ENCODE measurements at places on chromosomes 7 and 10.

DNA sequence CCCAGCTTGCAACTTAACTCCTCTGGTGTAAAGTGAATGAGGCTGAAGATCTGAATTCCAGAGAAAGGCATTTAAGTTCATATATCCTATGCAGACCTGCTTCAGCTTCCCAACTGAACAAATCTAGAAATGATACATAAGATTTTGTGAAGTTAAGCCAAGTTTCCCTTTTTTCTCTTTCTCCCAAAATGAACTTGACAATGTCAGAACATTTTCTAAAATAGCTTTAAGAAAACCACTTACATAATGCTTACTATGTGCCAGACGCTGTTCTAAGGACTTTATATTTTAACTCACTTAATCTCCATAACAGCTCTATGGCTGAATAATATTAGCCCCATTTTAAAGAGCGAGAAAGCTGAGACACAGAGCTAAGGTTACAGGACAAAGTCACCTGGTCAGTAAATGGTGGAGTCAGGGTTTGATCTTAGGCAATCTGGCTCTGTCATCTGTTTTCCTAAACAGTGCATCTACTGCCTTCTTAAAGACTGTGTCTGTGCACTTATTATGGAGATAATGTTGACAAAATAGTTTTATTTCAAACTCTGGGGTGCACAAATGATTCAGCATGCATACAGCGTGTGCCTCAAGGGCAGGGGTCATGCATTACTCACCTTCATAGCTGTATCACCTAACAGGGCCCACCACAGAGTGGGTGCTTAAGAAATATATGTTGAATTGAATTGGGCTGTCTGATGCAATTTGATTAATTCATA is 66.8 kb downstream of the RHOBTB1 start:
- DNase-seq, result no peak

- no peak for DNase-seq
These were observed 868 bp downstream of the MYO1G start for GRCh38 chr7:44977959-44978335.

DNA sequence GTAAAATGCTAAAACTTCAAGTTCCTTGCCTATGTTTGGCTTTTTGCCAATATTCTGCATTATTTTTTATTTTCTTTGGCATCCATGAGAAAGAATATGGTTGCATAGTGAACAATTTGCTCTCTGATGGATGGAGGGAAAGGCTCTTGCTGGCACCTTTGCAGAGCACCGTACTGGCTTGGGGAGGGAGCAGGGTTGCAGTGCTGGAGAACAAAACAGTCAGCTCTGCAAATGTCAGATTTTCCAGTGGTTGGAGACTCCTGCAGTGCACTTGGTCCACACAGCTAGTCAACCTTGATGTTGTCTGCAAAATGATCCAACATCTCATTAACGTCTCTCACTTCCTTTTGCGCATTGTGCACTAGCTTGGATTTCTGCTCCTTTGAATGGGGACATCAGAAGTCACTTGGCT is 100.8 kb downstream of the ANLN start:
- DNase-seq, result peak; percentile 55

GRCh38 chr7:46478046-46478445 is 557.0 kb upstream of the IGFBP3 start:
- DNase-seq, result peak; percentile 14

- peak; percentile 54 for DNase-seq
These were observed 30.8 kb downstream of the ZNF438 start for GRCh38 chr10:31000867-31001266.

DNA sequence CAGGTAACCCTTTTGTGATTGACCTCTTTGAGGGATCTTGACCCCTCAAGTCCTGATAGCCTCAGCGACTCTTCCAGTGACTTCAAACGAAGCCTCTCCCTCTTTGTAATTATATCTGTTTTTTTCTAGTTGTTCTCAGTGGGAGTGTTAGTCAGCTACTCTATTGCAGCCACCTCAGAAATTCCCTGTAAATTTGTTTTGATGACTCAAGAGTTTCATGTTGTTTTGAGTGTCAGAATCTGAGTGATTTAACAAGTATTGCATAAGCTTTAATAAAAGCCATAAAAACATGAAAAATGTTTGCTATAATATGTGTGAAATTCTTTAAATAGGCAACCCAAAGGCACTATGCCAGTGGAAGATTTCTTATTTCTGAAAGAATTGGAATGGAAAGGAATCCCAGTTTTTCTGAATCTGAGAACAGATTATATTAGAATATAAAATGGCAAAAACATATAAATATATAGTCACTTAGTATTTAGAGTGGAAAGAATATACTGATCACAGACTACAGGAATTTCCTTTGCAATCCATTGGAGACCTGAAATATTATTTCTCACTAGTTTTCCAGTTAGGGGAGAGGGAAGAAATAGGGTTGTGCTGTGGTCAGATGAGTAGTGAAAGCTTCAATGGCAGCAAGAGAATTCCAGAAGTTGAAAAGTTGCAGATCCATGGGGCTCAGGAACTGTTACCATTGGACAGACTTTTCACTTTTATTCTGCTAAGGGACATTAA is 94.4 kb upstream of the SEMA3C start:
- DNase-seq, result peak; percentile 73

GRCh38 chr7:34949361-34949760 is 87.9 kb downstream of the DPY19L1 start:
- peak; percentile 41 for DNase-seq
